ENCODE measurements at places on chromosomes 1 and 21.

DNA sequence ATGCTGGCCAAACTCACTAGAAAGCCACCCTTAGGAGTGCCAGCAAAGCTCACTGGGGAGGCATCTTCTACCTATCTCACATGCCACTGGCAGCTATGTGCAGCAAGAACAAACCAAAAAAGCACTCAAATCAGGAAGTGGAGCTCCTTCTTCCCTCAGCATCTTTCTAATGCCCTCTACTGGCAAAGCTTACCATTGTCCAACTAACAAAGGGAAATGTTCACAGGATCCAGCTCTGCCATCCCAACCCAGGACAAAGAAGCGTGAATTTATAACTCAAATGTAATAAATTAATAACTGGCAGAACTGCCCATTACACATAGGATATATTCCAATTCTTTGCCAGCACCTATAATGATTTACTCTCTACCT lies 38.9 kb downstream of the LEPR start:
- no peak for DNase-seq

- DNase-seq, result no peak
Observed at GRCh38 chr21:27725916-27726315, 759.0 kb upstream of the ADAMTS5 start.

GRCh38 chr1:210475321-210475720 lies 146.6 kb downstream of the HHAT start:
- no peak for DNase-seq

GRCh38 chr1:160130486-160130885 lies 14.9 kb downstream of the ATP1A2 start:
- DNase-seq, result no peak

DNA sequence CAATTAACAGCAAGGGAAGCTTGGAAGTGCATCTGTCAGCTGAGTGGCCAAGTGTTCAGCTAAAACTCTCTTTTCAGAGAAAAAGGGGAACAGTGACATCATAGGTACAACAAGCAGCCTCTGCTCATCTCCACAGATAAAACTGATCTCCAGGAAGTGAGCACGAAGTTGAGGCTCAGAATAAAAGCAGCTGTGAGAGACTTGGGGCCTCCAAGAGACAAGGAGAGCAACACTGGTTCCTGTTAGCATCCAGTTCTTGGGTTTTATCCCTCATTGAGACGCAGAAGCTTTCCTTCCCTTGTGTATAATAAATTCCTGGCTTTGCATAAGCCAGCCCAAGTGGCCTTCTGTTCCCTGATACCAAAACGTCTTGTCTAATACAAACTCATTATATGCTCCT lies 20.0 kb upstream of the CNN3 start:
- no peak for DNase-seq

All from naive B cell (primary cell).